ENCODE measurements at places on chromosomes 2 and 18.

DNA sequence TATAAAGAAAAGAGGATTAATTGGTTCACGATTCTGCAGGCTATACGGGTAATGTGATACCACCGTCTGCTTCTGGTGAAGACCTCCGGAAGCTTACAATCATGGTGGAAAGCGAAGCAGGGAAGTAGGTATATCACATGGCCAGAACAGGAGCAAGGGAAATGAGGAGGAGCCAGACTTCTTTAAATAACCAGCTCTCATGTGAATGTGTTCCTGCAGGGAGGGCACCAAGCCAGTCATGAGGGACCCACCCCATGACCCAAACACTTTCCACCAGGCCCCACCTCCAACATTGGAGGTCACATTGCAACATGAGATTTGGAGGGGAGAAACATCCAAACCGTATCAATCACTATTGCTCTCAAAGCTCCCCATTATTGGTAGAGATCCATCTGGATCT, 61.8 kb downstream of the EFEMP1 start:
- DNase-seq, result no peak

GRCh38 chr2:119218478-119219064, 5.1 kb upstream of the STEAP3 start:
- no peak for DNase-seq

DNA sequence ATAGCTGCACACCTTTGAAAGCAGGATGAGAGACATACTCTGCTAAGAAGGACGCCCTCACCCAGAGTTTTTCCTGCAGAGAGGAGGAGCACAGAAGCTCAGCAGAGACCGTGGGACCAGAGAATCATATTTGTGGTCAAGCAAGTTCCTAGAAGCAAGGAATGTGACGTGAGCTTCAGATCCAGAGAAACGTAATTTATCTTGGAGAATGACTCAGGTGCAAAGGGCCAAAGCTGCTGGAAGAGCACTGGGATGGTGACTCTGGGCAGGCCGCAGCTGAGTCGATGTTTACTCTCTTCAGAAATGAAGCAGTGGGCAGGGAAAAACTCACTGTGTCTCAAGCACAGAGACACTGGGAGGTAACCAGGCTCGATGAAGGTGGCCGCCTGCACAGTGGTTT, 50.1 kb upstream of the IGFBP2 start:
- no peak for DNase-seq

- DNase-seq, result peak; percentile 1
Measured at GRCh38 chr2:166419616-166419934, 43.8 kb upstream of the SCN9A start.

DNA sequence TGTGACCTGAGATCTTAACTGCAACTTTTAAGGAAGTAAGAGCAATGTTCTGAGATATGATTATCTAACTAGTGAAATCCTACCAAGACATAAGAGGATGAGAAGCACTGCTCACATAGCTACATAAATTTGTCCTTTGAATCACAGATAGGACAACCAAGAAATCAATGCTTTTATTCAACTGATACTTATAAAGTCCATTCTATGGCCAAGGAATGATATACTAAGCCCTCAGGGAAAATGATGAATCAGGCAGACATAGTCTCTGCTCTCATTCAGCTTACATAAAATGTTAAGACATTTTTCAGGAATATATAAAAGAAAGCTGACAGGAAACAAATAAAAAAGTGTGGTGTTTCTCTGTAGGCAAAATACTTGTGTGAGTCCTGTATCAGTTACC, 39.1 kb downstream of the PGAP1 start:
- DNase-seq, result no peak

DNA sequence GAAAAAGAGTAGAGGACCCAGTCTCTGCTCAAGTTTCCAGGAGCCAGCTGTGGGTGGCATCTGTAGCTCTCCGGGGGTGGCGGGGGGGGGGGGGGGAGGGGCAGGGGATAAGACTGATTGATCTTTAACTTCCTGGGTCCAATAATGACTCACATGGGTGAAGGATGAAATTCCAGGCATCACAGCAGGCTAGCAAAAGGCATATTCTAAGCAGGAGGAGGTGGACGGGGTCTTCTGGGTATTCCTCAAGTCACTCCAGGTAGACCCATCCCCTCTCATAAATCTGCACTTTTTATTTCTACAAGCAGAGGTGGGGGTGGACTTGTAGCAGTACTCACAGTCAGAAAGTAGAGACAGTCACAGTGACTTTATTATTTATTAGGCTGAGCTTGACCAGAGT, 85.5 kb upstream of the TMEM247 start:
- no peak for DNase-seq

DNA sequence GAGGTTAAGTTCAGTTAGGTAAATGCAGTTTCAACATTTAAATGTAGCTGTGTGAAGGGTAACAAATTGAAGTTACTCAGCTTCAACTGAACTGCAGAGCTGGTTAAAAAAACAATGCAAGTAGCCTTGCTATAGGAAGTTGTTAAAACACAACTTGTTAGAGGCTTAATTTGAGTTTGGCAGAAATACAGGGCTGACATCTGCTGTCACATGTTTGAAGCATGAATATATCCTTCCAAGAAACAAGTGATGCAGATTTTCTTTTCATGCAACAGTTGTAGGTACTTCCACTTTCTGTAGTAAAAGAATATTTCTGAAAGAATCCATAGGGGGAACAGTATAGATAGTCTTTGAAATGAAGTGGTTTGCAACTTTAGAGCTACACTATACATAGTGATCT, 208.7 kb upstream of the RASGRP3 start:
- no peak for DNase-seq

GRCh38 chr2:68722712-68723111, 11.9 kb upstream of the ARHGAP25 start:
- DNase-seq, result no peak

GRCh38 chr2:207337234-207338219, 171.8 kb upstream of the KLF7 start:
- DNase-seq, result no peak

DNA sequence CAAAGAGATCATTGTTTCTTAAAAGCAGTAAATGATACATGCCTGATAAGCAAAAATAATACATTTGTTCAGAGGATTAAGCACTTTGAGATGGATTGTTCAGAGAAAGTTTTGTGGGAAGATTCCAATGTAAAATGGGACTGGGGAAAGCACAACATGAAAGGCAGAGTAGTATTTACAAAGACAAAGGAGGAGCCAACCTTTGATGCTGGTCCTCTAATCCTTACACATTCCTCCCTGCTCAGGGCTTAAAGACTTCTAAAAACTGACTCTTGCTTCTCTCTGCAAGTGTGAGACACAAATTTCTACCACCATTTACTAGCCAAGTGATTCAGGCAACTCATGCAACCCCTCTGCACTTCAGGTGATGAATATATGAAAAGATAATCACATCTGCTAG, 47.2 kb upstream of the REG3G start:
- DNase-seq, result peak; percentile 47

- DNase-seq, result no peak
Measured at GRCh38 chr2:230932556-230933511, 7.8 kb upstream of the GPR55 start.

DNA sequence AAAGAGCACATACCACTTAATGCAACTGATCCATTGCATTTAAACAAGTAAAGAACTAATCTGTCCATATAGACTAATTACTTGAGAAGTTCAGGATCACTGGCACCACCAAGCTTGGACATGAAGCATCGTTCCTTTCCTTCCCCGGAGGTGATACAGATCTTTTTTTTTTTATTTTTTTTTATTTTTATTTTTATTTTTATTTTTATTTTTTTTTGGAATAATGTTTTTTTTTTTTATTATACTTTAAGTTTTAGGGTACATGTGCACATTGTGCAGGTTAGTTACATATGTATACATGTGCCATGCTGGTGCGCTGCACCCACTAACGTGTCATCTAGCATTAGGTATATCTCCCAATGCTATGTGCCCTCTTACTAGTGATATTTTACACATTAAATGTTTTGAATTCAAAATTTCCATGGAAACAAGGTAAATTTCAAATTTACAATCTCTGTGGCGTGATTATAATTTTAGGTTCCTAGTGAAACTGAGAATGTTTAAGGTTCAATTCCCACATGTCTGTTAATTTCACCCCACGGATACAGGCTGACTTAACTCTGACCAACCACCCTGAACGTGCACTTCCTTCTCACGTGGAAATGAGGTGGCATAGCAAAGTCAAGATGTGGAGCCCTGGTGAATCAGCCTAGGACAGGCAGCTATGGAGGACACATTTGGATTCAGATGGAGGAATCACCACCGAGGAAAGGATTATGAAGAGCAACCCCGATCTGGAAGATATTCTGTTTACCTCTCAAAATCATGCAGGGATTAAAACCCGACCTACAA, 101.6 kb upstream of the THOC1 start:
- no peak for DNase-seq

All from NT2/D1 (cell line).